ENCODE measurements at places on chromosomes 4 and X.

GRCh38 chr4:121773883-121774282 lies 8.9 kb upstream of the SMIM43 start:
- no peak for DNase-seq

GRCh38 chrX:132022967-132023895 lies at the start of gene STK26:
Gene STK26 (plus strand): TSS chrX:132023302. CDS start chrX:132023618, 316 bp downstream.
- DNase-seq = peak; percentile 82

- no peak for DNase-seq
These were observed 108.8 kb upstream of the STIM2 start for GRCh38 chr4:26751838-26752237.

DNA sequence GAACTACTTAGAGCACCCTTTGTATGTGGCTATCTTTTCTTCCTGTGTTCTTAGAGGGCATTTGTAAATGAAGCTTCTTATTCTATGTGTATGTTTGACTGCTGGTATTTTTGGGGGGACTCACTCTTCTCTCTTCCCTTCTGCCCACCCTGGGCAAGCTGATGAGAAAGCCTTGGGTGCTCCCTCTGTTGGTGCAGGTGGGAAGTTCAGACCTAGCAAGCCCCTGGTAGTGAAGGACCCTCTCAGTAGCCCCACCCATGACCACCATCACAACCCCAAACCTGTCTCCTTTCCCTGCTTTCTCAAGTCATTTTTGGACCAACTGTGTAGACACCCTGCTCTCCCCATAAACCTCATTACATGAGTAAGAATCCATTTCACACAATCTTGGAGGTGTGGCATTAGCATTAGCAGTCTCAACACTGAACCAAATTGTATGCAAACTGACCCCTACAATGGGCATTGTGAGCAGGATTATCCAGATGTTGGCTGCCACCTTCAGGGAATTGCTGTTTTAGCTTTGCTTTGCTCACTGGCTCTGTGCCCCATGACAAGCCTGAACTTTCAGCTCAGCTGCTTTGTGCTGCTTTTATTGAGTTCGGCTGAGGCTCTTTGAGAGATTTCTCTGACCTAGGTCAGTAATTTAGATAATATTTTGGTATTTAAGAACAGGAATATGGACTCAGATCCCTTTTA lies 27.9 kb downstream of the TRIM61 start:
- no peak for DNase-seq

DNA sequence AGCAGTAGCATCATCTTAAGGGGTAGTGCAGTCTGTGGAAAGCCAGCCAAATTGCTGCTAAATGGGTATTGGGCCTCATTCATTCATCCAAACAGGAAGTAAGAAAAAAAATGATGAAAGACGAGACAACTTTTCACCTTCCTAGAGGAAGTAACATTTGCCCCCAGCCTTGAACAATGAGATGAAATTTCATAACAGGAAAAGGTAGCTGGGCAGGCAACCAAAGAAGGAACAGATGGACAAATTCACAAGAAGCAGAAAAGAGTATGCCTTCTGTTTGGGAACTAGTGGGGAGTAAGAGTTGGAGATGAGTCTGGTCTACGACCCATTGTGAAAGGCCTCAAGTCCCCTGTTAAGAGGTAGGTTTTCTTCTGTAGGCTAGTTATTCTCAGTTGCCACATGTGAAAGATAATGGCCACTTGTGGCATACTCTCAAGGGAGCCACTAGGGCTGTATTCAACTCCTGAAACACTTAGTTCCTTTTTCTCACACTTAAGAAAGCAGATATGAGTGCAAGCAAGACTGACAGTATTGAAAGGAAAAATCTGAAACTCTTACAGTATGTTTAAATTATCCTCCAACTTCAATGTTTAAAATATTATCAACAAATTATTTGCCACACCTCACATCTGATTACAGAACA lies 190.4 kb downstream of the AR start:
- no peak for DNase-seq

DNA sequence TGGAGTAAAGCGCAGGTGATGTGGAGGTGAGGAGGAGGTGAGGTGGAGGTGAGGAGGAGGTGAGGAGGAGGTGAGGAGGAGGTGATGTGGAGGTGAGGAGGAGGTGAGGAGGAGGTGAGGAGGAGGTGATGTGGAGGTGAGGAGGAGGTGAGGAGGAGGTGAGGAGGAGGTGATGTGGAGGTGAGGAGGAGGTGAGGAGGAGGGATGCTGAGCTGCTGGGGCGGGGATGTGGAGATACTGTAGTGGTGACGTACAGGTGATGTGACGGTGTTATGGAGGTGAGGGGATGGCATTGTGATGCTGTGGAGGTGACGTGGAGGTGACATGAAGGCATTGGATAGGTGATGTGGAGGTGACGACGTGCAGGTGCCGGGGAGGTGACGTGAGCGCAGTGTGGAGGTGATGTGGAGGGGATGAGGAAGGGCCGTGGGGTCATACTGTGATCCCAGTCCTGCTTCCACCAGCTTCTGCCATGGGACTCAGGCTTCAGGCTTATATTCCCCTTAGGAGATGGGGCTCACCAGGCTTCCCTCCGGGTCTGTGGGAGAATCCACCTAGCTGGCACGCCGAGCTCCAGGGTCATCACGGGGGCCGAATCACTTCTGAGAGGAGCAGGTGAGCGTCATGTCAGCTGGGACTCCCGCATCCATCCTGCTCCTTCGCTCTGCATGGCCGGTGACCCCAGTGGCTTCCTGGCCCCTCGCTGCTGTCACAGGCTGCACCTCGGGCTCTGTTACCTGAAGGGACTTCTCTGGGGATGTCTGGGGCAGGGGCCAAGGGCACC lies 47.9 kb upstream of the GRPEL1 start:
- no peak for DNase-seq

GRCh38 chr4:145881989-145882388 lies 56.6 kb downstream of the ZNF827 start:
- no peak for DNase-seq

DNA sequence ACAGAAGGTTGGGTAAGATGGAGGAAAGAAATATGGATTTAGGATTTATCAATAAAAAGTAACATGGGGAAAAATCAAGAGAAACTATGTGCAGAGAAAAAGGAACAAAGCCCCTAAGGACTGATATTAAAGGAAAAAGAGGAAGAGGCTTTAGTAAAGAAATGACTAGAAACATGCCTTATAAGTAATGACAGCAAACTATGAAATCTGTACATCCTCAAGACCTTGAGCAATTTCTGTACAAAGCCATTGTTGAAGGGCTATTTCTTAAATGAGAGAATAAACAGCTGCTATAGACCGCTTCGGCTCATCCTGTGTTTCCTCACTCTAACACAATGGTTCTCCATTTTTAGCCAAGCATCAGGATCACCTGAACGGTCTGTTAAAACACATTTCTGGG lies 180.3 kb upstream of the ATOH1 start:
- DNase-seq = no peak

- no peak for DNase-seq
These were observed 108.1 kb downstream of the MGST2 start for GRCh38 chr4:139773560-139774318.

- no peak for DNase-seq
These were observed 248.8 kb downstream of the PCDH7 start for GRCh38 chr4:30968926-30969325.

DNA sequence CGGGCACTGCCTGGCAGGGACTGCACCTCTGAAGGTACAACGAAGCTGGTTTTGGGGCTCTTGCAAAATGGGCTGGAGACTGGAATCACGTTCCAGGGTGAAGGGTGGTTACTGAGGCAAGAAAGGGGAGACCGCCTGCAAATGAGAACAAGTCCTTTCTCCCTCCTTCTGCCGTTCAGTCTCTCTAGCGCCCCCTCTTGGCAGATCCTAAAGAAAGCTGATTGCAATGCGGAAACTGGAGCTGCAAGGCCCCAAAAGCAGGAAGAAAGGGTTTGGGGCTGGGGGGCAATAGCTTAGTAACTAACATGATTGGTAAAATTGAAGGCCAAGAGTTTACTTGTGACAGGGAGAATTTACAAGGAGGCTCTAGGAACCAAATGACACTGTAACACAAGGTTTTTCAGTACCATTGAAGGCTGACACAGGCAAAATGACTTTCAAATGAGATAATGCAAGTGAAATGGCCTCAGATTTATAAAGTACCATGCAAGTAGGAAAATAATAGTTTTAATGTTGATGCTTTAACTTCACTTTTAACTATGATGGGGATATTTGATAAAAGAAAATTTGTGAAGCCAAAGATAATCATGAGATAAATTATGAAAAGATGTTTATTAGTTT lies 222.7 kb upstream of the HAND2 start:
- peak; percentile 39 for DNase-seq
